ENCODE measurements at places on chromosomes 16 and 17.
A peak's percentile ranks its signal among the peaks of the same experiment; 100 is the strongest.

GRCh38 chr16:71645450-71645849 is 19.5 kb downstream of the MARVELD3 start:
- peak; percentile 37 for DNase-seq

DNA sequence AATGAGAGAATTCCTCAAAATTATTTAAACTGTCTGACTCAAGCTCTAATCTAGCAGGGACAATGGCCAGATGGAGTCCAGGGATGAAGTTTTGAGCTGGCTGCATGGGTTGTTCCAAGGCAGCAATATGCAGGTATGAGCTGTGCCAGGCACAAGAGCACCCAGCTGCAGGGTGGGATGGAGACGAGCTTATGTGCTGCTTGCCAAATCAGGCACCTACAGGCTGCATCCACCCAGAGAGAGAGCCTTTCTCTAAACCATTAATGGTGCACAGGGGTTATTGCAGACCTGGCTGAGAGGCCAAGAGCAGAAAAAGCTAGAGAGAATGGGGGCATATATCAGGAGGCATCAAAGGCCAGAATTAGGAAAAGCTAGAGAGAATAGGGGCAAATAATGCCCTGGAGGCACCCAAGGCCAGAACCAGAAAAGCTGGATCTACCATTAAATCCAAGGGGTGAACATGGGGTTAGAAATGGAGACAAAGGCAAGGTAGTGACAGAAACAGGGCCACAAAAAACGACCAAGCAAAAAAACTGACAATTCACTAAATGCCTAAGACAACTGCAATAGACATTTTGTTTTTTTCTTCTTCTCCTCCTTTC is 11.0 kb downstream of the KRT33A start:
- no peak for DNase-seq

DNA sequence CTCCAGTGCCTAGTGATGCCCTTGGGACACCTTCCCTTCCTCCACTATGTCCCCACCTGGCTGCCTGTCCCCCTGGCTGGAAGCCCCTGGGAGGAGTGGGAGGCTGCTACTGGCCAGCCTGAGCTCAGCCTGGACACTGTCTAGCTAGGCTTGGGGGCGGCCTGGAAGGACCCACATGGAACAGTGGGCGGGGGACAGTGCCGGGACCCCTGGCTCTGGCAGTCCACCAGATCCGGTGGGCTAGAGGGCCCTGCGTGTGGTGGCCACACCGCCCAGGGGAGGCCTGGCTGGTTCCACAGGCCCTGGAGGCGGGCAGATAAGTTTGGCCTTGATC is 388.0 kb upstream of the TNRC6C start:
- no peak for DNase-seq

- peak; percentile 32 for DNase-seq
These were observed 80.2 kb upstream of the SMURF2 start for GRCh38 chr17:64742326-64742725.

- DNase-seq = no peak
These were observed 75.4 kb downstream of the ARHGAP17 start for GRCh38 chr16:24939738-24940137.
